NCI-H1092 treated with DMSO at 0.1 percent for 48 hours (cell line): ENCODE measurements at places on chromosomes 13 and 19.

DNA sequence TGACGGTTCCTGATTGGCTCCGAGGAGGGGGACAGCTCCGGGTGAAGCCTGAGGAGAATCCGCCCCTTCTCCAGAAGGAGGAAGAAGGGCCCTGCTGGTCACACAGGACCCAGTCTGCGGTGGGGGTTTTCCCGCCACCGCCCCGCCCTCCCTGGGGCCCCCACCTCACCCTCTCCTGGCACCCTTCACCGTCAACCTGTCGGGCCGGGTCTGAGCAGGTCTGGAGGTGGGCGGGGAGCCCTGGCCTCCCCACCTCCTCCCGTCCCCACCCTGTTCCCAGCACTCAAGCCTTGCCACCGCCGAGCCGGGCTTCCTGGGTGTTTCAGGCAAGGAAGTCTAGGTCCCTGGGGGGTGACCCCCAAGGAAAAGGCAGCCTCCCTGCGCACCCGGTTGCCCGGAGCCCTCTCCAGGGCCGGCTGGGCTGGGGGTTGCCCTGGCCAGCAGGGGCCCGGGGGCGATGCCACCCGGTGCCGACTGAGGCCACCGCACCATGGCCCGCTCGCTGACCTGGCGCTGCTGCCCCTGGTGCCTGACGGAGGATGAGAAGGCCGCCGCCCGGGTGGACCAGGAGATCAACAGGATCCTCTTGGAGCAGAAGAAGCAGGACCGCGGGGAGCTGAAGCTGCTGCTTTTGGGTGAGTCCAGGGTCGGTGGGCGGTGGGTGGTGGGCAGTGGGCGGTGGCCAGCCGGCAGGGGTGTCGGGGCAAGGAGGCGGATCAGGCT lies at the start of gene GNA15:
Gene GNA15 (plus strand): TSS at position 73 of the 723 bp plus-strand sequence. CDS start 418 bp downstream, at position 491.
- DNase-seq = no peak

DNA sequence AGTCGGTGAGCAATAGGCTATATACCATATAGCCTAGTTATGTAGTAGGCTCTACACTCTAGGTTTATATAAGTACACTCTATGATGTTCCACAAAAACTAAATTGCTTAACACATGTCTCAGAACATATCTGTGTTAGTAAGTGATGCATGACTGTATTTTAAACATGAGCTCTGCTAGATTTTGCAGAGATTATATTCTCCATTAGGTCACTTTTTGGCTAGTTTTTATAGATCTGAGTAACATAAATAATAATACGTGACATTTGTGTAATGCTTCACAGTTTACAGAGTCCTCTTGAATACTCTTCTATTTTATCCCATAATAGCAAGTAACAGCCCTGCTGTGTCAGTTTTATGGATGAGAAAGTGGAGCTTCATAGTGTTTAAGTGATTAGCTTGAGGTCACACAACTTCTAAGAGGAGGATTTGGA lies 47.8 kb downstream of the NDFIP2 start:
- DNase-seq = no peak

- no peak for DNase-seq
Measured at GRCh38 chr19:5530701-5531100, 37.1 kb downstream of the TINCR start.

GRCh38 chr19:30154410-30154809 lies 212.4 kb downstream of the URI1 start:
- no peak for DNase-seq

DNA sequence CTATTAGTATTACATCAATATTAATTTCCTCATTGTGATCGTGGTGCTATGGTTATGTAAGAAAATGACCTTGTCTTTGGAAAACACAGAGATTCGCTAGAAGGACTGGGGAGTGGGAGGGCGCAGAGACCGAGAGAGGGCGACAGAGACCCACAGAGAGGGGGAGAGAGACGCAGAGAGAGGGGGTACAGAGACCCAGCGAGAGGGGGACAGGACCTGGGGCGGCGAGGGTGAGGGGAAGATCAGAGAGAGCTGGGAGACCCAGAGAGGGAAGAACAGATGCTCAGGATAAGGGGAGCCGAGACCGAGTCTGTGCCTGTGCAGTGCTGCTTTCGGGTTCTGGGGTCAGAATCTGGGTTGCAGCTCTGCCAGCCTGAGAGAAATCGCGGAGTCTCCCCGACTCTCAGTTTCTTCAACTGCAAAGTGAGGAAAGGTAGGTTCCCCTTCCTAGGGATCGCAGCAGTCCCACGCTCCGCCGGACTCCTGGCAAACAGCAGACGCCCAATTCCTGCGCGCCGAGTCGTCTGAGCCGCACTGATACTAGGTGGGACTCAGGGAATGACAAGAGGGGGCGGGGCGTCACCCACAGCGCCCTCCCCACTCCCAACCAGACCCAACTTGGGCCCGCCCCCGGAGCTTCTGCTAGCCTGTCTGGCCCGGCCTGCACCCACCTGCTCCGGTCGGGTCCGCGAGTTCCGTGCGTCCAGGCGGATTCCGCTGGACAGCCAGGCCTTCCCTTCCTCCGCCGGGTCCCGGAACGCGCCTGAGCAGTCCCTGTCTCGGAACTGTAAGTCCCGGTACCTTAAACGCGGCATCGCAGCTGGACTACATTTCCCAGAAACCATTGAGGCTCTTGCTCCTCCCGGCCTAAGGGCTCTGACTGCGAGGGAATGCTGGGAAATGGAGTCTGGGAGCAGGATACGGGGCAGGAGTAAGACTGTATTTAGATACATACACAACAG lies 15.3 kb downstream of the IZUMO2 start:
- peak; percentile 42 for DNase-seq

GRCh38 chr13:79740991-79741390 lies 260.0 kb downstream of the NDFIP2 start:
- no peak for DNase-seq

DNA sequence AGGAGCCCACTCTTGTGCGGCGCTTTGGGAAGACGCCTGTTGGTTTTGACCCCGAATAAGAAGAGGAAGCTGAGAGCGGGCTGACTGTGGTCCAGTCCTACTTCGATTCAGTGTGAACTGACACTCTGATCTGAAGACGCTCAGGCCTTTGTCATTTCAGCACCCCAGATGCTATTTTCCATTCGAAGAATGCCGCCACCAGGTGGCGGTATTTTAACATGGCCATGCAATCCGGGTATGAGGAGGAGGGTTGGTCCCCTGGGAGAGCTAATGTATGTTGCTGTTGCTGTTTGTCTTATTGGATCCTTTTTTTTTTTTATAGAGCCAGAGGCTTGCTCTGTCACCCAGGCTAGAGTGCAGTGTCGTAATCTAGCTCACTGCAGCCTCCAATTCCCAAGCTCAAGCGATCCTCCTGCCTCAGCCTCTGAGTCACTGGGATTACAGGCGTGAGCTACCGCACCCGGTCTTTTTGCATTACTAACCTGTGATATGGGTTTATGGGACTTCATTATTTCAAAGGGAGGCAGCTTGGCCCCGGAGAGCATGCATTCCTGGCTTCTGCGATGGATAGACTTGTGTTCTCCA lies 803 bp upstream of the TIMM44 start:
- peak; percentile 84 for DNase-seq

GRCh38 chr19:14089662-14090508 lies 666 bp downstream of the SAMD1 start:
- peak; percentile 48 for DNase-seq

DNA sequence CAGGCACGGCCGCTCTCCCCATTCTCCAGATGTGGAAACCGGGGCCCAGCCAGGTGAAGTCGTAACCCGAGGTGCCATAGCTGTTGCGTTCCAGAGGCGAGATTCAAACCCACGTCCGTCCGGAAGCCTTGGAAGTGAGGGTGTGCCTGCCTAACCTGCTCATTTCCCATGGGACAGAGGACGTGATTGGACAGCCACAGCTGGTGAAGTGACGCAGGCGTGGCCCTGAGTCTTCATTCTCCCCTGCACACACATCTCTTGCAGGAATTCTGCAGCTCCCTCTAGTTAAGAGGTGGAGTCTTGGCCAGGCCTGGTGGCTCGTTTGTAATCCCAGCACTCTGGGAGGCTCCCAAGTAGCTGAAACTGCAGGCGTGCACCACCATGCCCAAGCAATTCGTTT lies 16.8 kb downstream of the MEIS3 start:
- DNase-seq = no peak

- no peak for DNase-seq
Measured at GRCh38 chr19:3482507-3483225, 575 bp downstream of the SMIM44 start.

- no peak for DNase-seq
Measured at GRCh38 chr19:47002106-47002766, 17.4 kb upstream of the NPAS1 start.

DNA sequence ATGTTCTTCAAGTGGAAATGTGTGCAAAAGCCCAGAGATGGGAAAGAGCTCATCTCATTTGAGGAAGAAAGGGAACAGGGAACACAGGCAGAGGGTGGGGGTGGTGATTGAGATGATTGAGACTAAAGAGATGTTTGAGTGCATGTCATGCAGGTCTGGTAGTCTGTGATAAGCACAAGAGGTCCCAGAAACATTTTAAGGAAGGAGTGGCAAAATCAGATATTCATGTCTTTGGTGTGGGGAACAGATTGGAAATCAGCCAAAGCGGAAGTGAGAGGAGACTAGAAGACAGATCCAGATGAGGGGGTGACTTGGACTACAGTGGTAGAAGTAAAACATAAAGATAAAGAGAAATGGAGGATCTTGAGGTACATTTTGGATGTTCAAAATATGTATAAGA lies 39.4 kb upstream of the DACH1 start:
- DNase-seq = no peak

DNA sequence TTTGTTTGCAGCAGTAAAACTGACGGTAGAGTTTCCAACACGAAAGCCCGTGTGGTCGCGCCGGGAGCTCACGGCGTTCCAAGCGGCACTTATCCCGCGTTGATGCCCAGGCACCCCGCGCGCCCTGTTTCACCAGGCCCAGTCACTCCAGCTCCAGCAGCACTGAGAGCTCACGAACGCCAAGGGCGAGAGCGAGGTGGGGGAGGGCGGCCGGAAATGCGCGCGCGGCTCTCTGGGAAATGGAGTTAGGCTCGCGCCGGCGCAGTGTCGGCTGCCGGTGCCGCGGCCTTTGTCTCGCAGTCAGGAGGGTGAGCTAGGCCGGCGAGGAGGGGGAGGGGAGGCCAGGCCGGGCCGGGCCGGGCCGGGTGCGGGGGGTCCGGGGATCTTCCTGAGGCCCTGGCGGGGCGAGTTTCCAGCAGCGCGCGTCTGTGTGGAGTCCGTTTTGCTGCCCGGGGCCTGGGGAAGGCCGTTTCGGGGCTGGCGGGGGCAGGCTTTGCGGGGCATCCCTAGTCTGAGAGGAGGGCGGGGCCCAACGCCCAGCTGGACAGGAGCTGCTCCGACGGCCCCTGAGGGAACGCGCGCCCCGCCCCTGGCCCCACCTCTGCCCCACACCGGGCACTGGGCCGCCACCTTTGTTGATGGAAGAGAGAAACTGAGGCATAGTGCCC lies at the start of gene ZNF135:
Gene ZNF135 (plus strand): TSS at position 280 of the 668 bp plus-strand sequence. CDS start 721 bp downstream, outside the sequence.
- DNase-seq = peak; percentile 87

- DNase-seq = no peak
Measured at GRCh38 chr19:3119693-3120380, 16.0 kb upstream of the GNA15 start.

DNA sequence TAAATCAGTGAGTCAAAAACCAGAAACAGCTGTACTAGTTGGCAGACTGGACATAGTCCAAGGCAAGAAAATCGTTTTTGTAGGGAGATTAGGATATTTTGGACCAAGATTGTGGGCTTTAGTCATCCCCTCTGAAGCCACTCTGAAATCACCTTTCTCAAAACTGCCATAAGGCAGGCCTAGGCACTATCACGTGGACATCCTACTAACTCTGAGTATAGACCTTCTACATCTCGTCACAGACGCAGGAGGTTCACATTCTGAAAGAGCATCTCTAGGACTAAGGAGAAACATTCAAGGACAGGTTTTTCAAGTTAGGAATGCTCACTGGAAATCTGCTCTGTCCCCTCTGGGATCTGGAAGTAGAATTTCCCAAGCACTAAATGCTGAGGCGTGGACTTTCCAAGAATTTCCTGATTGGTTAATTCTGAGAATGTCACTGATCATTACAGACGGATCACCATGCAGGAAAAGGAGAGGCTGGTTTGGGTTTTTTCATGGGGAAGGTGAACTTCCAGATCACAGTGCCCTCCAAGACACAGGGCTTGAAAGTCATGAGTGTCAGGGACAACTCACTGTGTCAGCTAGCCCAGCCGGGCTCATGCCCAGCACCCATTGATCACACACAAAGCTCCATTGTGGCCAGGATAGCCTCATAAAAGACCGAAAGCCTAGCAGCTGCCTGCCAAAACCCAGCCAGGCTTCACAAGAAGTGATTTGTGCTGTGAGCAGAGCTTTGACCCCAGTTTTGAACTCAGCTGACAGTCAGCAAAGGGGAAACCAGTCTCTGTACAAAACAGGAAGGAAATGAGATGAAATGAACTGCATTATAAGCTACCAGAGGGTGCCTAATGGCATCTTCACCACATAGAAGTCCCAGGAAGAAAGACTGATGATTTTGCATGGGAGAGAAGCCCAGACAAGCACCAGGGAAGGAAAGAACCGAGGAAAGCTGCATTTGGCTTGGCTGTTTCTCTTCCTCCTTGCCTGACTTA lies 2.7 kb upstream of the RUBCNL start:
- DNase-seq = peak; percentile 4

DNA sequence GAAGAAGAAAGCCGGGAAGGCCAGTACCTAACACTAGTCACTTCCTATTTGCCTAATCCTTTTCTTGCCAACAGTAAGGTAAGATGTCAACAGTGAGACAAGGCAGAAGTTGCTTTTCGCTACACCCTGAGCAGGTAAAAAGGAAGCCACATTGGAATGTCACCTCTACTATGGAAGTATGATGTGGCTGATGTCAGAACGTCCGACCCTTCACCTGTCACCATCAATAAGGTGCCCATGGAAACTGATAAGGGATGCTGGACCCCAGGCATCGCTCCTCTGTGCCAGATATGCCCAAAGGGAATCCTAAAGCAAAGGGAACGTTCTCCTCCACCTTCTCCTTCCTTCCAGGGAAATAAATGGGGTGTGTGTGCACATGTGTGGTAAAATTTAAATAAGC lies 34.3 kb downstream of the COL4A1 start:
- DNase-seq = no peak

- DNase-seq = no peak
Measured at GRCh38 chr19:13842291-13843103, 34.4 kb upstream of the NANOS3 start.

GRCh38 chr19:37007587-37008220 lies 70.5 kb upstream of the ZNF420 start:
- peak; percentile 56 for DNase-seq

DNA sequence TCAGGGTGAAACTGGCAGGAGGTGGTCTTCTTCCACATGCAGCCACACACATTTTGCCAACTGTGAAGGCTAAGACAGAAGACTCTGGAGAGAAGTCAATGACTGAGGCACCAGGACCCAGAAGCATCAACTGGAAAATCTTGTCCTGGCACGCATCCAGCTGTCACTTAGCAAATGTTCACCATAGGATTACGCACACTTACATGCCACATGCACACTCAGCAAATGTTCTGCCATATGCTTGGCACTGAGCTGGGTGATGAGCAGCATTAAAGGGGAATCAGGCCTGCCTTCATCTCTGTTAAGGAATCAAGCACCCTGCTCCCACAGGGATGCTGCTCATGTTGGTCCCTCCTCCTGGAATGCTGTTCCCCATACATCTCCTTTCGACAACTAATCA lies 5.1 kb downstream of the ZNF599 start:
- no peak for DNase-seq

DNA sequence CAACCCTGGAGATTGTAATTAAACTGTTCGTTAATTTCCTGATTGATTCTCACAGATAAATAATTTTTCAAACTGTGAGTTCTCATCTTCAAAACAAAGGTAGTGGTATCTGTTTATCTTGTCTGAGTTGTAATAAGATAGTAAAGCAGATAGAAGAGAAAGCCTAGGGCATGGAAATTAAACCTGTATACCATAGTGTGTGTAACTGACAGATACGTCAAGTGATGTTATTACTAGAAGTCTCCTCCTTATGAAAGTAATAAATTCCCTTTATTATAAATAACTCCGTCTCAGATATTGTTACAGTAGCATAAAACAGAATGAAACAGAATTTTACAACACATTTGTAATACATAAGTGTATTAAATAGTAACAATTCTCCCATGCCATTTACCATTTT lies 1065.1 kb downstream of the SLITRK1 start:
- no peak for DNase-seq
